Esophagus squamous epithelium (tissue), 5 donors: ENCODE measurements at places on chromosomes 1 and 21.

- DNase-seq = no peak
These were observed 2.0 kb upstream of the LDLRAP1 start for GRCh38 chr1:25541425-25541824.

DNA sequence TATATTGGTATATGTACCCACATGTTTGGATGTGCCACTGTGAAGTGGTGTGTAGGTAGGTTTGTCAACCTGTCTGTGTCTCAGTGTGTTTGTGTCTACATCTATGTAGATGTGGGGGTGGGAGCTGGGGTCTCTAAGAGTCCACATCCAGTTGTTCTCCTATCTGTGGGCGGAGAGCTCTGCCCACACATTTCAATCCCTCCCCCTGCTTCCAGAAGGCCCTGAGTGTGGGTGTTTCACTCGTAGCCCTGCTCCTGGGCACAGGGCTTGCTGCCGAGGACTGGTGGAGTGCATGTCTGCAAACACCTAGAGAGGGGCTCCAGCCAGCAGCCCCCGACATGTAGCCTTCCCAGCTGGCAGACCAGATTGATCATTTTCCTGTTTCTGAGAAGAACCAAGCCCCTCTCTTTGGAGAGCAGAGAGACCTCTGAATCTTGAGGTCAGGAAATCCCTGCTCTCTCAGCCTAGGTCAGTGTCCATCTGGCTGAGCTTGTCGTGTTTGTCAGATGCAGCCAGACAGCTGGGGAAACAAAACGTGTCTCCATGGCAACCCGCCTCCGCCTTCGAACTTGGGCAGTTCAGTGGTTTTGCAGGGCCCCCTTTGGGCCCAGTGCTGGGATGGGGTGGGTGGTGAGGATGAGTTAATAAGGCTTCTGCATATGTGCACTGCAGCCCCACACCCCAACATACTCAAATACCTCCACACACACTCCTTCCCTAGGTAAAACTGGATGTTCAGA is 31.2 kb upstream of the SYNC start:
- no peak for DNase-seq

DNA sequence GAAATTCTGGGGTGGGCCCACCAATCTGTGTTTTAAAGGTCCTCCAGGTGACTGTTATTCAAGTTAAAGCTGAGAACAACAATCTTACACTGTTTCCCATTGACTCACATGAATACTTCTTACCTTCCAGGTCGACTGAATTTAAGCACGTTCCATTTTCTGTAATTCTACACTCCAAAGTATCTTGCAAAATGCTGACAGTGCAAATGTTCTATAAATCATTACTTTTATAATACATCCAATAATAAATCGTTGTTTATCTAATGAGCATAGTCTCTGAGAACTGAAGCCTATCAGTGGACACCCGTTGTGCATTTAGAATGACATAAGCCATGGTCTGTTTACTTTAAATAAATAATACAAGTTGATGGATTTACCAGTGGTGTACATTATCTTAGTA is 75.8 kb upstream of the FMO3 start:
- no peak for DNase-seq

DNA sequence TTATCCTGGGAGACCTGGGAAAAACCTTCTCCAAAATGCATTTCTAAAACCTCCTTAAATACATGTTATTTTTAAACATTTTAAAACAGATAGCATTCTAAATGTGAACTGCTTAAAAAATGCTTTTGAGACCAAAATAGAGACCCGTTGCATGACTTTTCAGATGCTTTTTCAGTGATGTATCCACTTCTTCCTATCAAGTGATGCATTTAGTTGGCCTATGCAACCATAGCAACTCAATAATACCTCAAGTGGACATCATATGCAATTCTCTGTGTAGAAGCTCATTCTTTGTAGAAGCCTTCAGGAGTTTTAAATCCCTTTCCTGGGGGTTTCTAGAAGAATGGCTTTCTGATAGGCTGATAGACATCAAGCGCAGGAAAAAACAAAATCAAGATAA is 94.5 kb upstream of the RAVER2 start:
- no peak for DNase-seq

DNA sequence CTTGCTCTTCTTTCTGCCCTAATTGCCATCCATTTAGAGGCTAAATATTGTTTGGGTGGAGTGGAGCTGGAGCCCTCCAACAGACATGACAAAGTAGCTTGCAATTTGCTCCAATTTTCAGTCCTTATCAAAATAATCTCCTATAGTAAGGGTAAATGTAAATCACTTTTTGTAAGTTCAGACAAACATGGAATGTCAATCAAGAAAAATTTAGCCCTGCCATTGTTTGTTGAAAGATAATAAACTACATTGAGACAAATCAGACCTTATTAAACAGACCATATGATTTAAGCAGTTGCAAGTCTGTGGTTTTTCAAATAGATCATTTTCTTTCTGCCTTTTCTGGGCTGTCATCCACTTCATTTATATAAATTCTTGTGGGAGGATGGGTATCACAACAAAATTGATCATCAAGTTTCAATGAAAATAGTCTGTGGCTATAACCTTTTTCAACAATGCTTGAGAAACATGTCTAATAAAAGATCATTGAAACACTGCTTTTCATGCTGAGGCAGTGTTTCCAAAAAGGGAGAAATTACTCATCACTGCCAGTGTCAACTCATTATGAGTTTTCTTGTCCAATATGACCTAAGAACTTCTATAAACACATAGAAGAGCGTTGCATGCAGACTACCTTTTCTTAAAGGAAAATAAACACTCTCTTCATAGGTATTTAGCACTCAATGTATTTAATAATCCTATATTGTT is 1152.0 kb upstream of the B3GALT2 start:
- DNase-seq = no peak

- no peak for DNase-seq
These were observed 34.0 kb upstream of the NHLH2 start for GRCh38 chr1:115874904-115875303.

DNA sequence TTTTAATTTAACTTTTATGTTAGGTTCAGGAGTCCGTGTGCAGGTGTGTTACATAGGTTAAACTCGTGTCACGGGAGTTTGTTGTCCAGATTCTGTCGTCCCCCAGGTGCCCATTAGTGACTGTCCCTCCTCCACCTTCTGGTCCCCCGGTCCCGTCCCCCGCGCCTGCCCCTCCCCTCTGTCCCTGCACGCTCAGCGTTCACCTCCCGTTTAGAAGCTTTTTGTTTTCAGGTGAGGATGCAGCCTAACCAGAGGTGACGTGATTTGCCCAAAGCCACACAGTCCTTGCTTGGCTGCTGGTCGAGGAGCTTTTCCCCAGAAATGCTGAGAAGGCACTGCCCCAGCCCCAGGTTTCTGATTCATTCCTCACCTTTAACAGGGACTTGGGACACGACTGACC is 844 bp downstream of the C1orf146 start:
- no peak for DNase-seq

GRCh38 chr1:83932281-83932680 is 66.7 kb downstream of the TTLL7 start:
- no peak for DNase-seq

- DNase-seq = no peak
These were observed 31.6 kb downstream of the CDC14A start for GRCh38 chr1:100383743-100384405.

DNA sequence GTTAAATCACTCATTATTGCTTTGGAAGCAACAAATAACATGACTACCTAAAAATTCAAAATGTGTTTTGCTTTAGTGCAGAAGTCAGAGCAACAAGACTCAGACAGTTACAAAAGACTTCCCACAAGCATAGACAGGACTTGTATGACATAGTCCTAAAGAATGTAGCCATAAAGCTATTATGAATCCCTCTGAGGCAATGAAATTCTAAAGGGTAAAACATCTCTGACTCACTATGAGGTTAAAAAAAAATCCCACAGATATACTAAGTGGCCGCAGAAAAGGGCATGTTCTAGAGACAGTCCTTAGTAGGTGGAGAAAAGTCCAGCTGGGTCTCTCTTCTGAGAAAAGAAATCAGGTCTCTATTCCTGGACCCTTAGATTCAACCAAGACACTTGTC is 4.9 kb downstream of the PRKAB2 start:
- no peak for DNase-seq

- DNase-seq = no peak
These were observed 32.3 kb downstream of the KIRREL1 start for GRCh38 chr1:158025576-158026230.

- DNase-seq = no peak
These were observed 47.1 kb upstream of the TLR5 start for GRCh38 chr1:223189903-223190724.

DNA sequence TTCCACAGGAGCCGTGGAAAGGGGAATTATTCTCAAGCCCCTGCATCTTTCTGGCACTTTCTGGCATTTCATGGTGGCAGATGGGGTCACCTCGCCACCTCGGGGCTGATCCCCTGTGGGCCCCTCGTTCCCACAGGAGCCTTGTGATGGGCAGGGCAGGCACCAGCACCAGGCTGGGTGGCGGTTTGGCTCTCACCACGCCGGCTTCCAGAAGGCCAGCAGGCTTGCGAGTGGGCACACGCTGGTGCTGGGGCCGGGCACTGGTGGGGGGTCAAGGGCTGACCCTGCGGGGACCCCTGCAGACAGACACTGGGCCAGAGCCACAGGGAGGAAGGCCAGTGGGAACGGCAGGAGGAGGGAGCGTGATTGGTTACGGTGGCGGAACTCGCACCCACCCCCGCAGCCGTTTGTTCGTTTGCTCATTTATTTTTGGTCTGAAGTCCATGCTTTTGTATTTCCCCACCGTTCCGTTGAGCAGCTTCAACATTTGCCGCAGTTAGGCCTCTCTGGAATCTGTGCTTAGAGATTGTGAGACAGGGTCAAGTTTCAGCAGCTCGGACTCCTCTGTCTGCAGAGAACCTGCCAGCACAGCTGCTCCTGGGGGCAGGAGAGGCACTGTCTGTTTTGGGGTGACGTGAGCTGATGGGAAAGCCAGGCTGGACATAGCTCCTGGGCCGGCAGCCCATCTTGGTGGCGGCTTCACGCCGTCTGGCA is 5.3 kb downstream of the COL18A1 start:
- no peak for DNase-seq
